ENCODE measurements at places on chromosomes 5 and 9. TPM values are rescaled to one million over a fixed set of nuclear protein-coding genes. Genes with fewer than 3 reads are reported as not detected.

GRCh38 chr5:169367861-169368260, 66.9 kb upstream of the SLIT3 start:
- no peak for DNase-seq

- no peak for DNase-seq
Measured at GRCh38 chr5:34709861-34710673, 53.9 kb downstream of the RAI14 start.

- peak; percentile 94 for DNase-seq
Measured at GRCh38 chr9:131635285-131635684, 90.0 kb downstream of the PRRT1B start.

DNA sequence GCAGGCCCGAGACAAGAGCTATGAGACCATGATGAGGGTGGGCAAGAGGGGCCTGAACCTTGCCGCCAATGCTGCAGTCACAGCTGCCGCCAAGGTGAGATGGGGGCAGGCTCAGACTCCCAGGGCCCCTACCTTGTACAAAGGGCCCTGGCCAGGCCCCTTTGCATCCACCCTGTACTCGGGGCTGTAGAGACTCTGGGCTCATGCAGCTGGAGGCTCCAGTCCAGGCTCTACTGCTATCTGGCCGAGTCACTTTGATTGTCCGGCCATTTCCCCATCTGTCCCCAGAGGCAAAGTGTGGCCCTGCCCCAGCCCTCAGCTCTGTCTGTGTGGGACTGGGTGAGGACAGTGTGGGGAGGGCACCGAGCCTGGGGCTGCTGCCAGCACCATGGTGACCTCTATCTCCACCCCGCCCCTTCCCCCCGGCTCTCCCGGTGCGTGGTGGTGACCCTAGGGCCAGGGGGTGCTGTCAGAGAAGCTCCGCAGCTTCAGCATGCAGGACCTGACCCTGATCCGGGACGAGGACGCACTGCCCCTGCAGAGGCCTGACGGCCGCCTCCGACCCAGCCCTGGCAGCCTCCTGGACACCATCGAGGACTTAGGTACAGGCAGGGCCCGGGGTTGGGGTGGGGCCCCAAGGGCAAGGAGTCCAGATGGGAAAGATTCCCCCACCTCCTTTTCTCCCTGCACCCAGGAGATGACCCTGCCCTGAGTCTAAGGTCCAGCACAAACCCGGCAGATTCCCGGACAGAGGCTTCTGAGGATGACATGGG, 6.1 kb downstream of the REEP2 start:
- DNase-seq = no peak

GRCh38 chr5:62126090-62126489, 179.9 kb upstream of the KIF2A start:
- no peak for DNase-seq

- DNase-seq = no peak
Measured at GRCh38 chr9:77909306-77909705, 122.3 kb downstream of the GNAQ start.

- DNase-seq = no peak
Measured at GRCh38 chr5:119347991-119348390, 7.8 kb upstream of the TNFAIP8 start.

DNA sequence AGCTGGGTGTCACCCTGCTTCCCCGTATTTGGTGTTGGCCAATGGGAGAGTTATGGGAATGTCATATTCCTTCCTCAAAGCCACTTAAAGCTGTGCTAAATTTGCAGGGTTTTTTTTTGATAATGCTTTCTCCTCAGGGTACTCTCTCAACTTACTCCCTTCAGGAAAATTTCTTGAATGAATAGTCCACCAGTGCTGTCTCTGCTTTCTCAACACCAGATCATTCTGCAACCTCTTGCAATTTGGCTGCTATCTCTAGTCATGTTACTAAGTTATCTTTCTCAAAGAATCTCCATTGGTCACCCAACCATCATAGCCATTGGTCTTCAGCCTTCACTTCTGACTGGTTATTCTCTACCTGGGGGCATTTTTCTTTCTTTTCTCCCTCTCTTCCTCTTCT, 13.4 kb upstream of the TNFAIP8 start:
- DNase-seq = no peak

DNA sequence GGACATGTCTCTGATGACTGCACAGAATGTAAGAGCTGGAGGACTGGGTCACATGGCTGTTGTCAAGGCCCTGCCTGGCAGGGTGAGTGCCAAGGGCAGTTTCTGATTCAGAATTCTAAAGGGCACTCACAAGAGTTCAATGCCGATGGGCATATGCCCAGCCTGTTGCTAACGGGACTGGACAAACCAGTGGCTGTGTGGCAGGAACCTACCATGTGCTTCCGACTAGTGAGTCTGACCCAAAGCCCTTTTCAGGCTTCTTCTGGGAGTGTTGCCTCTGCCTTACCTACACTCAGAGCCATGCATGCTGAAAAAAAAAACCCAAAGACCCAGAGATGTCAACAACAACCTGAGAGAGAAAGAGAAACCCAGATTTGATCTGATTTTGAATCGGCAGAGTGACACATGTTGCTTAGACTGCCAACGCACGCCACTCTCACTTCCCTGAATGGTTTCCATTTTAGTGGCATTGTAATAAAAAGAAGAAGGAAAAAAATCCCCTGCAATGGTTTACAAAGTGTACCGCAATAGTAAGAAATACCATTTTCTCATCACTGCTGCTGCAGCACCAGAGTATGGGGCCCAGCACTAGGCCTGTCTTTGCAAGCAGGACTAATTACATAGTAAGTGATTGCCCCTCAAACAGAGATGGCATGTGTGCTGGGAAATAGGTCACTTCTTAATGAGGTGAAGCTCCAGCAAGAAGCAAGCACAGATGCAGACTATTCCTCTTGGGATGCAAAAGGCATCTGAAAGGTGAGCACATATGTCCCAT, 194.3 kb downstream of the PALM2AKAP2 start:
- no peak for DNase-seq

GRCh38 chr5:24899180-24899579, 254.4 kb upstream of the CDH10 start:
- no peak for DNase-seq

DNA sequence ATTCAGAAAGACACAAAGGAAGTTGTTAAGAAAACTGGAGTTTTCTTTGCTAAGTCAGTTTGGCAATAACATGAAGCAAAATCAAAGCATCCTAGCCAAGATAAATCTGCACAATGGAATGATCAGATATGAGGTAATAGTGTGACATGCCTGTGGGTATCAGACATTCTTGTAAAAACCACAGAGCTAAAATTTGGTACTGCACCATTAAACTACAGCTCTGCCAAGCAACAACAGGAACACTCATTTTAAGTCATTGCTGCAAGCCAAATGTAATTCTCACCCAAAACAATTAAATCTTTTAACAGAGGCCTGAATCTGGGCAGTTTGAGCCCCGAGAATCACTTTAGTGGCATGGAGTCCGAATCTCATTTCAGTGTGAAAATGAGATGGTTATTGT, 96.6 kb downstream of the VCAN start:
- no peak for DNase-seq

GRCh38 chr9:26391036-26391435, 501.6 kb downstream of the CAAP1 start:
- no peak for DNase-seq

DNA sequence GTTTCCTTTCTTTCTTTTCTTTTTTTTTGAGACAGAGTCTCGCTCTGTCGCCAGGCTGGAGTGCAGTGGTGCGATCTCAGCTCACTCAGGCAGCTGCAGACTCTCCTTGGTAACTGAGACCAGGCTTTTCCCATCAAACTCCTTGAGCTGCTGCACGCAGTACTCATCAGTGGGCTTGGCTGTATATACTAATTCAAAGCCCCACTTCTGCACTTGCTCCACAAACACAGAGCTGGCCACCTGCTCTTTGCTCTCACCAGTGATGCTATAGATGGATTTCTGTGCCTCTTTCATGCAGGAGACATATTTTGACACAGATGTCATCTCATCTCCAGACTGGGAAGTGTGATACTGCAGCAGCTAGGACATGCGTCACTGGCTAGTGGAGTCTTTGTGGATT, 252.7 kb downstream of the AP3B1 start:
- no peak for DNase-seq

- DNase-seq = peak; percentile 10
Measured at GRCh38 chr5:43386960-43387362, 25.2 kb downstream of the CCL28 start.

DNA sequence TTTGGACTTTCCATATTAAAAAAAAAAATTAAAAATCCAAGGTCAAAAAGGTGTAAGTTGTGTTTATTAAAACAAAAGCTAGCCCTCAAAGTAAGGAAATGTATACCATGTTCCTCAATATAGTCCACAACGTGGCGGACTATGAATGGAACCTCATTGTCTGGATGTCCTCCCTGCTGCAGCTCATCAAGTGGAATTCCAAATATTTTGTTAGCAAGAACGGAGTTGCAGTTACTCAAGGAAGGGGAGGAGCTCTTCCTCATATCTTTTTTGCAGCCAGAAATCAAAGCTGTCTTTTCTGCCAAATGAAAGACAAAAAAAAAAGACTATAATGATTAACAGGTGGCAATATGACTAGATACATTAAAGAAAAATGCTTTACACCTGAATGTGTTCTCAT, 14.0 kb downstream of the FAM13B start:
- DNase-seq = no peak

- no peak for DNase-seq
Measured at GRCh38 chr9:87763286-87763685, 37.4 kb downstream of the CTSL start.

- no peak for DNase-seq
Measured at GRCh38 chr5:135448071-135448739, 1.1 kb upstream of the DCANP1 start.

- DNase-seq = no peak
Measured at GRCh38 chr5:153276151-153276550, 214.3 kb upstream of the GRIA1 start.

GRCh38 chr5:141389153-141390042, 1.9 kb downstream of the PCDHGB4 start:
- DNase-seq = no peak

DNA sequence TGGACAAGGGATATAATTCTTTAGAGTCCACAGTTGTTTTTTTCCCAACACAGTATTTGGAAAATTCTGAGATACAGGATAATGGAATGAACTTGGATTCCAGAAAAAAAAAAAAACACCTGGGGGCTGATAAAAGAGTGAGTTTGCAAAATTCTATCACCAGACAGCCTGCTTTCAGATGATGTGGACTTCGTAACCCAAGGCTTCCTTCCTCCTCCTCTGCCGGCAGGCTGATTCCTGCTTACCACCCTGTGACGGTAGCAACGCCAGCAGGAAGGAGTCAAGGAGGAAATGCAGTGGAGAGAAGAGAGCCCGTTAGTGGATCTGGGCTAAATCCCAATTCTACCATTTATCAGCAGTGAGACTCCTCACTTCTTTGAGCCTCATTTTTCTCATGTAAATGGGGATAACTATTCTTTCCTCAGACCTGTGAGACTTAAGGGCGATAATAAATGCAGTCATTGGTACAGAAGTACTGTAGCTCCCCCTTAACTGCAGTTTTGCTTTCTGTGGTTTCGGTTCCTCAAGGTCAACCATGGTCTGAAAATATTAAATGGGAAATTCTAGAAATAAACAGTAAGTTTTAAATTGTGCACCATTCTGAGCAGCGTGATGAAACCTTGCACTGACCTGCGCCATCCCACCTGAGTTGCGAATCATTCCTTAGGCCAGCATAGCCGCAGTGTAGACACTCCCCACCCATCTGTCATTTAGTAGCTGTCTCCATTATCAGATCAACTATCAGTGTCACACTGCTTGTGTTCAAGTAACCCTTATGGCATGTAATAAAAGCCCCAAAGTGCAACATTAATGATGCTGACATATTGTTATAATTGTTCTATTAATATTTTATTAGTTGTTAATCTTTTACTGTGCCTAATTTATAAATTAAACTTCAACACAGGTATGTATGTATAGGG, 71.4 kb downstream of the DCP2 start:
- DNase-seq = no peak

DNA sequence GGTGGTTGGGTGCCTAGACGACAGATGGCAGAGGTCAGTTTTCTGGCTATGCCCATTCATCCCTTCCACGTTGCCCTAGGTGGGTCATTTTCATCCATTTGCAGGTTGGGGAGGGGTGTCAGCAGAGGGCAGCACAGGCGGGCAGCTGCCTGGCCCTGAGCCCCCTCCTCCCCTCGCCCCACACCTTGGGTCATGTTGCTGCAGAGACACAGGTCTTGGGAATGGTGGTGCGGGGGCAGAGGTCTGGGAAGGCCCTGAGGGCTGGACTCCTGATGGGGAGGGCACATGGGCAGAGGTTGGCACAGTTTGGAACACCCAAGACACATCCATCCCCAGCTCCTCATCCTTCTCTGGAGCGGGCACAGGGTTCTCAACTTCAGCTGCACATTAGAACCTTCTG, 103.2 kb upstream of the LMX1B start:
- no peak for DNase-seq

GRCh38 chr9:19116107-19116790, 11.0 kb downstream of the PLIN2 start:
- no peak for DNase-seq

- DNase-seq = no peak
Measured at GRCh38 chr5:75512383-75513074, 838 bp downstream of the POLK start.

GRCh38 chr9:126514037-126514821, 99.5 kb upstream of the LMX1B start:
- DNase-seq = no peak

- no peak for DNase-seq
Measured at GRCh38 chr5:16871746-16872339, 64.2 kb downstream of the MYO10 start.

- no peak for DNase-seq
Measured at GRCh38 chr9:122039234-122039633, 53.9 kb downstream of the TTLL11 start.

- DNase-seq = no peak
Measured at GRCh38 chr5:38376404-38376803, 118.0 kb downstream of the EGFLAM start.

PIP5K1B gene
- total RNA-seq = 1.7 TPM

GABRA6 gene
- total RNA-seq = not detected

SHISAL2B gene
- total RNA-seq = not detected

CCT5 gene
- total RNA-seq = 138 TPM

SLC25A48 gene
- 0.42 TPM for total RNA-seq

PALM2AKAP2 gene
- total RNA-seq = 6.6 TPM

SH3RF2 gene
- 0.66 TPM for total RNA-seq

TMEM167A gene
- total RNA-seq = 34.5 TPM
